ENCODE measurements at places on chromosomes 2 and 18.

GRCh38 chr18:6355789-6356589 is 58.7 kb downstream of the L3MBTL4 start:
- DNase-seq = no peak

DNA sequence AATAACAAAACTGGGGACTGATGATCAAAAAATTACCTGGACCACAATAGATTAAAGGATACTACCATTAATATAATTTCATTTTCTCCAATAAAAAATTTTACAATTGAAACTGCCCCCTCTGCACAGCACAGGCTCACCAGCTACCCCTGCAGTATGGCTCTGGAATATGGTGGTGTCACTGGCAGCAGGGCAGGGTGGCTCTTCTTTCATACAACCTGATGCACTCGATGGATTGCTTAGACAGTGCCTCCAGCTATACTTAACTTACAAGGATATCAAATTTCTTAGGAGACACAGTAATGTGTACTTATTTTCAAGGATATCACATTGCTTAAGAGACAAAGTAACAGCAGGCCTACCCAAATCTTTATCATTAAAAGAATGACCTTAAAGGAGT is 124.0 kb downstream of the PRELID3A start:
- no peak for DNase-seq

DNA sequence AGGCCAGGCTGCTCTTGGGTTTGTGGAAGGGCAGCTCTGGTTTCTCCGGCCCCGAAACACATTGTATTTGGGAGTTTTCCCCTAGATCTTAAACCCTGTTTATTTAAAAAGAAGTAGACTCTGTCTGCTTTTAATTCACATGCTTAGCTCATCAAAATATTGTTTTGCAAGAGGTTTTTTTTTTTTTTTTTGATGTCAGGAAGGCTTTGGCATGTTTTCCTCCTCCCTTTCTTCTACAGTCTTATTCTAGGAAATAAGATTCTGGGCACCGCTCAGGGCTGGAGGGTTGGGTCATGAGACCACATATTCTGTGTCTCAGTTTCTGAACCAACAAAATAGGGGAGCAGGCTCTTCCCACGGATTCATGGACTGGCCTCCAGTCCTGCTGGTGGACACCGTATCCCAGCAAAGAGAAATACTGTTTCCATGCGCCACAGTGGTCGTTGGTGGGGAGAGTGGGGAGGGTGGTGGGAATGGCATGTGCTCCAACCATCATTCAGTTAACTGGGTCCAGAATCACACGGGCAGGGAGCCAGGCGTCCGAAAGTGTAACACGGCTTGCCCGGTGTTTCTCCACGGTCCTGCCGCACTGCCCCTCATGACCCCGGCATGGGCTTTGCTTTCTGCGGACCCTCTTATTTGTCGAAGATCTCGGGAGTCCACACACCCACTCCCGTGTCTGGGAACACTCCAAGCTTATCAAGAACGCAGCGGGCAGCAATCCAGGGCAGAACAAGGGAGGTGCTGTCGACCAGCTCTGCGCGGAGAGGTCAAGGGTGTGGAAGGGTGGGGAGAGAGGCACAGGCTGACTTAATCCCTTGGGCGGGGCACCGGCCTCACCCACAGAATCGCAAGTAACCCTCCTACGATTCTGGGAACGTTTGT is 176.7 kb downstream of the GLI2 start:
- DNase-seq = no peak

DNA sequence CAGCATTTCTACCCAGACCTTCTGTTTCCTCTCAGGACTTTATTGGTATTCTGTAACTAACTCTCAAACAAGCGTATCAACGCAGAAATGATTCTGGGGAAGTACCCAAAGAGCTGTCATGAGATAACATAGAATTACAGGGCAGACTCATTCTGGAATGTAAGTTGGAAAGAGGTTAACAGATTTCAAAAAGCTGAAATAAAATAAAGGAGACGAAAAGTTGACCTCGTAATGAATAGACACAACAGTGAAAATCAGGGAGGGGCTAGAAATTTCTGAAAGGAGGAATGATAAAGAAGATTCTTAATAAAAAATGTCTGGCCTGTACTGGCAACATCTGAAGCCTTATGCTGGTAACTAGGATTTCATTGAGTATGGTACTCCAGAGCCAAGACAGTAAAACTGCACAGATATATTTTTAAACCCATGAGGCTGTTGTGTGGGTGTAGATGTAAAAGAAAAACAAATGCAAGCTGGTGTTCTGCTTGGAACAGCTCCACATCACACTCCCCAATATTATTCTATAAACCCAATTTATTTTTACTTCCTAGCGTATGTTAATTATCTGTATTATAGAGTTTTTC is 23.9 kb downstream of the RBMS1 start:
- no peak for DNase-seq

DNA sequence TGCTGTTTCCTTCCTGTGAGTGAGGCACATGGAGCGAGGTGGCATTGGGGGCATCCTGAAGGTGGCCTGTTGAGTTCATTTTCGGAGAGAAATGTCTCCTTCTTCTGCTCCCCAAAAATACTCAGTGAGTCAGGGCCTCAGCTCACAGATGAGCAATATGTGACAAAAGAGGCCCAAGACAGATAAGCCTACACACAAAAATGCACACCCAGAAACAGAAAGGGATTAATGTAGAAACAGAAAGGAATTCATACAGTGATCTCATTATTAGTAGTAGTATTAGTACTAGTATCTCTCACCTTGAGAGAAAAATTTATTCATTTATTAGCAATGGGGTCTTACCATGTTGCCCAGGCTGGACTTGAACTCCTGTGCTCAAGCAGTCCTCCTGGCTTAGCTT is 5.1 kb downstream of the GPR75 start:
- DNase-seq = no peak

DNA sequence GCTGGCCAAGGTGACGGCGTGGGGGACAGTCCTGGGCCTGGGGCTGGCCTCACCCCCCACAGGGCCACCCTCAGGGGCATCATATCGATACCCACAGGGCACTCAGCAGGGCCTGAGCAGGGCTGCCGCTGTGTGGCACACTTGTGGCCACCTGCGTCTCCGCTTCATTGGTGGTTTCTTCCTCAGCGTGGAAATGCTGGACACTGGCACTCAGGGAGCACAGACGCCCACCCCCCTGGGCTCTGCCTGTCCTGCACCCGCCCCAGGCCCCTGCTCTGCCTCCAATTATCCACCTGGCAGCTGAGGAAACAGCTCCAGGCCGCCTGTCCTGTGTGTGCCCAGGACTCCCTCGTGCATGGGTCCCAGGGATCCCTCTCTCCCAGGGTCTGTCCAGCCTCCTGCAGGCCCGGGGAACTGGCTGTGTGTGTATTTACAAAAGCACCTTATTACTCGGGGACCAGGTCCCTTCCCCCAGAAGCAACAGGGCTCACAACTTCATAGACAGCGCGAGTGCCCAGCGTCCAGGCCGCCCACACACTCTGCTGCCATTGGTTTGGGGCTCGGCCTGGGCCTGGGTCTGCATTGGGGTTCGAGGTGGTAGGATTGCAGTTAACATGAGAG is 13.1 kb downstream of the CROCC2 start:
- DNase-seq = no peak

DNA sequence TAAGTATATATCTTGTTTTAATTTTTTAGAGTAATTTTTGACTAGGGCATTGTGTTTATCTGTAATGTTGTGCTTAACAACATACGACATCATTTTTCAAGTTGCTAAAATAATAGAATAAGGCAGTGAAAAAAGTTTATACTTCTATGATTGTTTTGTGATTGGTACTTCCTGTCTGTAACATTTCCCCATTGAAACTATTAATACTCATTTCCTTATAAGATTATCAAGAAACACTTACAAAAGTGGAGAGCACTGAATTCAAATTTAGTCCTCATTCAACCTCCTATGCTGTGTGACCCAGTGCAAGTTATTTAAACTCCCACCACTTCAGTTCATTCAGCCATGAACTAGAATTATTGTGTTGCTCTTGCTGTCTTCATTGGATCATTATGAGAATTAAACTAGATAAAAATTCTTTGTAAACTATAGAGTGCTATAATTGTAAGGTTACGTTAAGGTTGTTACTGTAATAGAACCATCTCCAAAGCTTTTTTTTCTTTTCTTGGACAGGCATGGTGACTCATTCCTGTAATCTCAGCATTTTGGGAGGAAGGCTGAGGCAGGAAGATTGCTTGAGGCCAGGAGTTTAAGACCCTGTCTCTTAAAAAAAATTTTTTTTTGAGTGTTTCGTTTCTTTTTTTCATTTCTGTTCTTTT is 2.8 kb downstream of the ETAA1 start:
- no peak for DNase-seq

- no peak for DNase-seq
These were observed 7.2 kb upstream of the HNMT start for GRCh38 chr2:137957033-137957432.

GRCh38 chr2:40371525-40372282 is 80.2 kb downstream of the SLC8A1 start:
- DNase-seq = no peak

- DNase-seq = no peak
These were observed 90.1 kb upstream of the KLF7 start for GRCh38 chr2:207255565-207256470.

- no peak for DNase-seq
These were observed at the start of gene TMEM237 for GRCh38 chr2:201643216-201643890. TSS of gene TMEM237 (minus strand) at chr2:201643503. CDS start at chr2:201643400, 103 bp downstream.

DNA sequence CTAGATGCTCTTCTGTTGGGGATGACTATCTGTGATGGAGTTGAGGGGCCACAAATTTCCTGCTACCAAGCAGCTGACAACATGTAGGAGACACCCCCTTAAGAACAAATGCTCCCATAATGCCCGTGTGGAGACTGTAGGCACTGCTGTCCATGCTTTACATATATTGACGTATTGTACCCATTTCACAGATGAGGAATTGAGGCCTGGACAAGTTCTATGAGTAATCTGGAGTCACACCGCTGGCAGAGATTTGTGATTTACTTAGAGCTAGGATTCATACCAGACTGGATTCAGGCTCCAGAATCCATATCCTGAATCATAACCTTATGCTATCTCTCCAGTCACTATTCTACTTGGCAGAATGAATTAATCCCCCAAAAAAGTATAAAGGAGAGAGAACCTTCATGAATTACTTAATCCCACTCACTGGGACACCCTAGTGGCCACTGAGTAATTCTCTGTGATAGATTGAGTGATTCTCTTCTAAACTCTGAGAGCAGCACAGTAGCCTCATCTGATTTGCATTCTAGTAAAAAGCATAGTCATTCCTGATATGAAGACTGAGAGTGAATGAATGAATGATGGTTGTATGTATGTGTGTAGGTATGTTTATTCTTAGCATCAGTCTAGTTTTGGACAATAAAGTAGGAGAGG is 460.7 kb upstream of the MEIS1 start:
- no peak for DNase-seq

GRCh38 chr2:68391099-68391498 is 26.0 kb downstream of the PLEK start:
- no peak for DNase-seq

- DNase-seq = no peak
These were observed 28.3 kb downstream of the MTHFD2 start for GRCh38 chr2:74226648-74227213.

GRCh38 chr18:24370120-24370519 is 27.5 kb downstream of the OSBPL1A start:
- no peak for DNase-seq

DNA sequence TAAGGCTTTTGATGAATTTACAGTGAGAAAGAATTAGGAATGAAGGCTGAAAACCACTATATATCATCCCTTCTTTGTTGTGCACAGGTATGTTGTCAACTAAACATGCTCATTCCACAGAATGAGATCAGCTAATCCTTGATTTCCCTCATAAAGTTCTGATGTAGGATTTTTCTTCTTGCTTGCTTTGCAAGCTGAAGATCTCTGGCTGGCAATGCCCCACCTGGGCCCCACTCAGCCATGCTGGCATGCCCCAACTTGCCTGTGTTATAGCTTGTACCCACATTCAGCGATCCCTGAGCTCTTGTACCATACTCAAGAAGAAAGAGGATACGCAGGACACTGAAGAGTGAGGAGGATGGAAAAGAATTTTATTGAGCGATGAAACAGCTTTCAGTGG is 18.0 kb upstream of the SERPINB11 start:
- no peak for DNase-seq

DNA sequence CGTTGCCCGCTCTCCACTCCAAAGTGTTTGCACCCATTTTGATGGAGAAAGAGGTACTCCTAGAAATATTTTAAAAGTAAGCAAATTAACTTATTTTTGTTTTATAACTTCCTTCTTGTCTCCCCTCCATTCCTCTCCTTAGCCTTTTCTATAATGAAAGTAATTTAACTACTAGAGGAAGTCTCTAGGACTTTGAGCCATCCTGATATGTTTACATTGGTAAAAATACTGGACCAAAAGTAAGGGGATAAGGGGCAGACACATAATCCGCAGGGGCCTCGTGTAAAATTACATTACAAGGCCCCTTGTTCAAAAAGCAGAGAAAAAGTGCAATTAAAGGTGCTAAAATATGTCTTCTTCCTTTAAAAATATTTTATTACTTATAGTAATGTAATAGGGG is 55.4 kb downstream of the MYOM1 start:
- DNase-seq = no peak

GRCh38 chr18:28793901-28794300 is 617.0 kb upstream of the CDH2 start:
- DNase-seq = no peak

DNA sequence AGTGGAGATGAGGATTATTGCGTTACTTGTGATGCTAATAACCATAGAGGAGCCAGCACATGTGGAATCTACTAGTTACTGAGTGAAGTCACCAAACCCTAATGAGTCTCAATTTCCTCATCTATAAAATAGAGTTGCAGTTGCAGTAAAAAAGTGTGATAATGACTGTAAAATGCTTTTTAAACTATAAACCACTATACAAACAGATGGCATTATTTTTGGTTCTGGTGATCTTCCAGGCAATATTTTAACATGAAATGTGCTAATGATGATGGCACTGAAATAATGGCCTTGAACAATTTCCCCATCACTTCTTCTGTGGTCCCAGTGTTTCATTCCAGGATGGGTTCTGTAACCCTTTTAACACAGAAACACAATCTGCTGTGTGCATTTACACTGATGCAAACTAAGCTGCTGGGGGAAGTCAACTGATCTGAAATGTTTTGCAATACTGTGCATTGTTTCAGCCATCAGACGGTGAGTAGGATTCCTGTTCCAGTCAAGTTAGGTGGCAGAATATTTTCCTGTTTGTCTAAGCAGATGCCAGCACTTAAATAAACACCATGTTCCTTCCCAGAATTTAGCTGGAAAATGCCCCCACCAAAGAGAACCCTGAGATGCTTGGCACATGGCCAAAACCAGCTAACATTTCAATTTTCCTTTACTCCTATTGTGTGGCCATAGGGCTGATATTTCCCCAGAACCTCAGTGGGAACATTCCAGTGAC is 52.6 kb downstream of the TACR1 start:
- DNase-seq = no peak

GRCh38 chr2:168378960-168379669 is 77.0 kb upstream of the CERS6 start:
- DNase-seq = peak; percentile 5

GRCh38 chr2:182584462-182584861 is 131.6 kb upstream of the DNAJC10 start:
- no peak for DNase-seq

DNA sequence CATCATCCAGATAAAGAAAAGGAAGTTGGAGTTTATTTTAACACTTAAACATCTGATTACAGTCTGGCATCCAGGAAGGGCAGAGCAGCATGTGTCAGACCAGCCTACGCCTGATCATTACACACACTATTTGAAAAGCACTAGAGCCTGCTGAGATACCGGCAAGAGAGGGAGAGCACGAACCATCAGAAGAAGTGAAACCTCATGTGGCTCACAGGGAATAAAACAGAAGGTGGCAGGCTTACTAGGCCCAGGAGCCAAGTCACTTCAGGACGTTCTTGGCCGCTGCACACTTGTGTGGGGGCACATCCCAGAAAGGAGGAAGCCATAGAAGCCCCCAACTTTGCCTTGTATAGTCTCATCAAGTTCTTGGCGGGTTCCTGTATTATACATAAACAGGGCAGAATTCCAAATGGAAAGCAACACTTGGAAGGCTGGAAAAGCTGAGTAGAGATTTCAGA is 105.5 kb downstream of the UGGT1 start:
- no peak for DNase-seq
